ENCODE measurements at places on chromosomes 2 and 18.

GRCh38 chr2:5183031-5183430 is 509.2 kb upstream of the SOX11 start:
- H3K4me3 ChIP-seq = no peak overlapping the region
- no peak for DNase-seq
- no peak overlapping the region for H3K27ac ChIP-seq
- H3K36me3 ChIP-seq = no peaks in the 10 kb centered on the region
- no peaks in the 10 kb centered on the region for H3K27me3 ChIP-seq

DNA sequence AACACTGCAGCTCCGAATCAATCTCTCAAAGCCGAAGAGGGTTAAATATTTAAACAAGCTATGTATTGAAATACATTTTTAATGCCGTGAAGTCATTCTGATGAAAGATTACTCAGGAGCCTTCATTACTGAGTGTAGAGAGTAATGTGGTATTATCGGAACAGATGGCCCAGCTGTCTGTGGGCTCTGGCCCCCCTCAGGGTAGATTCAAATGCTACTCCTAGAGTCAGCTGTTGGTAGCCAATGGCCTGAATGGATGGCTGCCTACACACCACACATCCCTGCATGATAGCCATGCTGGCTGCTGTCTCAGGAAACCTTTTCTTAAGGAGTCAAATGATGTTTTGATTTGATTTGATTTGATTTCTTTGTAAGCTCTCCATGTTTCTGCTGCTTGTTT is 732.3 kb upstream of the CELF4 start:
- no peak overlapping the region for H3K4me3 ChIP-seq
- DNase-seq = no peak
- no peaks in the 10 kb centered on the region for H3K36me3 ChIP-seq
- H3K27ac ChIP-seq = no peak overlapping the region

GRCh38 chr2:234488913-234489451 is 7.9 kb downstream of the ARL4C start:
- DNase-seq = no peak
- H3K4me1 ChIP-seq = peaks cover 12% of the 10 kb centered on the region
- no peaks in the 10 kb centered on the region for H3K27me3 ChIP-seq

DNA sequence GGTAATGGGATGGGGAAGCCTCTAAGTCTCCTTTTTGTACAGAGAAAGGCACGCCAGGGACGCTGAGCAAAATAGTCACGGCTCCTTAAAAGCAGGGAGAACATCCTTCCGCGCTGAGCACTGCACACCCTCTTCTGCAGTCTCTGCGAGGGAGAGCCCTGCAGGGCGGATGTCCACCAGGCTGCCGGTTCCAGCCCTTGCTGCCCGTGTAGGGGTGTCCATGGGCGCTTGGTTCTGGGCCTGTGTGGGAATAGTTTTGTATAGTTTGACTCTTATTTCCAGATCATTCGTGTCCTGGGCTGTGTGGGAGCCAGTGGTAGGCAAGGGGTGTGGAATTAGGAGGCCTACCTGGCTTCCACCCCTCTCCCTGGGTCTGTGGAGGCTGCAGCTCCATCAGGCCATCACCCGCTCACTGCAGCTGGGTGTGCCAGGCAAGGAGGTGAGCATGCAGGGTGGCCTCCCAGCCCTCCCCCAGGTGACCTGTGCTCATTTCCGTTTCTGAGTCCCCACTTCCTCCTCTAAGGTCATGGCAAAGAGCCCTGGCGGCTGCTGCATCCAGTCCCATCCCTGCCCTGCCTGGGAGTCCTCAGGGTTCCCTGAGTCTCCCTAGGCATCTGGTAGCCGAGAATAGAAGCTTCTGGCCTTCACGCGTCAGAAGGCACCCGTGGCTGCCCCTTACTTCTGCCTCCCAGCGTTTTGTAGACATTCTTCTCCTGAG is 202.6 kb downstream of the LDLRAD4 start:
- no peak overlapping the region for H3K27ac ChIP-seq
- no peaks in the 10 kb centered on the region for H3K36me3 ChIP-seq
- H3K4me3 ChIP-seq = no peak overlapping the region
- H3K4me1 ChIP-seq = no peaks in the 10 kb centered on the region
- H3K27me3 ChIP-seq = peaks cover 33% of the 10 kb centered on the region

All from Calu3 (cell line).